Occipital lobe (tissue), 3 donors: ENCODE measurements at places on chromosomes 5 and 9. TPM values are rescaled to one million over a fixed set of nuclear protein-coding genes. Genes with fewer than 3 reads are reported as not detected.

Gene HRH2
- 6.9 TPM for total RNA-seq

Gene FOXD4
- 0.47 TPM for total RNA-seq

Gene C6
- not detected for total RNA-seq

Gene ALDH7A1
- total RNA-seq, result 34.3 TPM

GRCh38 chr9:133377721-133378216 is 1.6 kb downstream of the STKLD1 start:
- DNase-seq, result no peak

DNA sequence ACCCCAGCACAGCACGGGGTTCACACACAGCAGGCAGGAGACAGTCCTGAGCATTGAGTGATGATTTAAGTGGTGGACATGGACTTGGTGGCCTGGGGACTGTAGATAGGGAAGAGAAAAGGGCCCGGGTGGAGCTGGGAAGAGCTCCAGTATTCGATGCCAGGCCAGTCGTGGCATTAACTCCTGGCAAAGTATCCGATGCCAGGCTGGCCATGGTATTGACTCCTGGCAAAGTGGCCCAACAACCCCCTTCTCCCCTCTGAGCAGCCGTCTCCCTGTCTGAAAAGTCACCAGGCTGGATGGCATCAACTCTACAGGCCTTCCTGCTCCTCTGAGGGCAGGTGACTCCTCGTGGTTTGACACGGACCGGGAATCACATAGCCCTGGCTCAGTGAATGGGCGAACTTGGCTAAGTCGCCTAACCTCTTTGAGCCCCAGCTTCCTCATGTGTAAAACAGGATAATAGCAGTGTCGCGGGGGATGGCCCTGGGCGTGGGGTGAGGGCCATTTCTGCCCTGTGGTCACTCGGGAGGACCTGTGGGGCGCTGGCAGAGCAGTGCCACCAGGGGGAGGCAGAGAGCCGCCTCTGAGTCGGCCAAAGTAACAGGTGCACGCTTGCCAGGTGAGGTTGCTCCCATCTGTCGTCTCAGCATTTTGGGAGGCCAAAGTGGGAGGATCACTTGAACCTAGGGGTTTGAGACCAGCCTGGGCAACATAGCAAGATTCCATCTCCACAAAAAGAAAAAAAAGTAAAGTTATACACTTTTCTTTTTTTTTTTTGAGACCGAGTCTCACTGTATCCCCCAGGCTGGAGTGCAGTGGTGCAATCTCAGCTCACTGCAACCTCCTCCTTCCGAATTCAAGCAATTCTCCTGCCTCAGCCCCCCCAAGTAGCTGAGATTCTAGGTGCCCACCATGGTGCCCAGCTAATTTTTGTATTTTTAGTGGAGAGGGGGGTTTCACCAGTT is 5.7 kb upstream of the SEC16A start:
- DNase-seq, result peak; percentile 25

DNA sequence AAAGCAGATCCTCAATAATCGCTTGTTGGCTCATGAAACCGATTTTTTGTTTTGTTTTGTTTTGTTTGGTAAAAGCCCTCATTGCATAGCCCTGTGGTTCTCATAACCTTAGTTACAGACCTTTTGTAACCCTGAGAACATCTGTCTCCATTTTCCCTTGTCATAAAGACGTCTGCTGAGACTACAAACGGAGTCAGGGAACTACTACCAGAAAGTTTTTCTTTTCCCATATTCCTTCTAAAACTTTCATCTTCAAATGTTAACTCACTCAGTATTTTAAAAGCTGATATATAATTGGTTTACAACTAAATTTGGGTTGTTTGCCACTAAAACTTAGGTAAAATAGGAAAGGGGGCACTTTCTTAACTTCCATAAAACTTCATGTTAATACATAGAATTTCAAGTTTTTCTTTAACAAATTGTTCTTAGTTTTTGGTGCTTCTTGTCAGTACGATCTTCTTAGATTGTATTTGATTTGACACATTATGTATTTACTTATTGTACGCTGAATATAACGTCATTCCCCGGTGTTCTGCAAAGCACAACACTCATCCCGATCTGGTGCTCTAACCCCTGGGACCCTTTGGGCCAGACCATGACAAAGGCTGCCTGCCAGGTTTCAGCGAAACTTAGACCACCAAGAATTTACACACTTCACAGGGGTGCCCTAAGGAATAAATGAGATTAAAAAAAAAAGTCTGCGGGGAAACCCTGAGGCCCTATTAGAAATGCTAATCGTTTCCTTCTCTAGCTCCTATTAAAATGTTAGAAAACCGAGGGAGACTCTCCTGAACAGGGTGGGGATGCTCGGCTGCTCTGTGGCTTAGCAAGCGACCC is 1.1 kb upstream of the ANP32B start:
- DNase-seq, result no peak

GRCh38 chr9:37541465-37541864 is 34.7 kb downstream of the FBXO10 start:
- DNase-seq, result no peak

DNA sequence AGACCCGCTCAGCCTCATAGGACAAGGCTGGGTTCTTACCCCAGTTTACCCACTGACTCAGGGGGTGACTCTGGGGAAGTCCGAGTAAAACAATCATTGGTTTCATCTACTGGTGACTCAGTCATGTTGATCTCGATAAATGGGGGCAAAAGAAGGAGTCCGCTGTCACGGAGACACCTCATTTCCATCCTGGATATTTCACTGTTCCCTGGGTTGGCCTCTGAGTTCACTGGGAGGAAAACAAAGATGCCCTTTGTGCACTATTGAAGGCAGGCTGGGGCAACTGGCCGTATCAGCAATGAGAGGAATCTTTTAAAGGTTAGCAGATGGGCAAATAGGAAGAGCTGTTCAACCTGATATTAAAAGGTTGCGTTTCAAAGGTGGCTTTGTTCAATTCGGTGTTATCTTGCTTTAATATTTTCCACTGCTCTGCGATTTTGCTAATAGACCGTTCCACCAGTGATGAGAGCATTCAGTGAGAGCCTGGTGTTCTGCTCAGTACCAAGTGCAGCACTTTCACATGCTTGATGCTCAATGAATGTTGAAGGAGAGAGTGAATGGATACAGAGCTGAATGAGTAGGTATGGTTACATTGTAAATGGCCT is 110.2 kb upstream of the EGFLAM start:
- DNase-seq, result peak; percentile 5

DNA sequence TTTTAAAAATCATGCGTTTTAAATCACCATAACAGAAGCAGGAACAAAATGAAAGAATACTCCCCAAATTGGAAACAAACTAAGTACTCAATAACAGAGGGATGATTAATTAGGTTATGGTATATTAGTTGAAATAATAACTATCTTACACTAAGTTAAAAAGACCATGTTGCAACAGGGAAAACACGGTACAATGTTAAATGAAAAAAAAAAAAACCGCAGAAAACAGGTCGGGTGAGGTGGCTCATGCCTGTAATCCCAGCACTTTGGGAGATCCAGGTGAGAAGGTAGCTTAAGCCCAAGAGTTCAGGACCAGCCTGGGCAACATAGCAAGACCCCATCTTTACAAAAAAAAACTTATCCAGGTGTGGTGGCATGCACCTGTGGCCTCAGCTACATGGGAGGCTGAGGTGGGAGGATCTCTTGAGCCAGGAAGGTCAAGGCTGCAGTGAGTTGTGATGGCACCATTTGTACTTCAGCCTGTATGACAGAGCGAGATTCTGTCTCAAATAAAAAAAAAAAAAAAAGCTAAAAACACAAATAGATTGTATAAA is 2.4 kb upstream of the PTPN3 start:
- no peak for DNase-seq

- DNase-seq, result no peak
Measured at GRCh38 chr9:97124256-97124655, 85.3 kb upstream of the CTSV start.

Gene DMRTA1
- total RNA-seq, result 0.62 TPM

DNA sequence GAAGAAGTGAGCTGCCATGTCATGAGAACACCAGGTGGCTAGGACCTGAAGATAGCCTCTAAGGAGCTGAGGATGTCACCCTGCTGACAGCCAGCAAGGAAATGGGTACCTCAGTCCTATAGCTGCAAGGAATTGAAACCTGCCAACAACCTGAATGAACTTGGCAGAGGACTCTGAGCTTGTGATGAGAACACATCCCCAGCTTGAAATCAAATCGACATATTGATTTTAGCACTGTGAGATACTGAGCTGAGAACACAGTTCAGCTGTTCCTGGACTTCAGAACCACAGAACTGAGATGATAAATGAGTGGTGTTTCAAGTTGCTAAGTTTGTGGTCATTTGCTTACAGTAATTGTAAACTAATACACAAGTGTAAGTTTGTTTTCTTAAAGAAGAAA is 5.5 kb upstream of the RASEF start:
- DNase-seq, result no peak
